ENCODE measurements at places on chromosomes 2 and 18.

- DNase-seq = no peak
Observed at GRCh38 chr2:118121986-118122524, 33.8 kb downstream of the INSIG2 start.

GRCh38 chr2:11056614-11057013, 98.7 kb upstream of the SLC66A3 start:
- DNase-seq = no peak

DNA sequence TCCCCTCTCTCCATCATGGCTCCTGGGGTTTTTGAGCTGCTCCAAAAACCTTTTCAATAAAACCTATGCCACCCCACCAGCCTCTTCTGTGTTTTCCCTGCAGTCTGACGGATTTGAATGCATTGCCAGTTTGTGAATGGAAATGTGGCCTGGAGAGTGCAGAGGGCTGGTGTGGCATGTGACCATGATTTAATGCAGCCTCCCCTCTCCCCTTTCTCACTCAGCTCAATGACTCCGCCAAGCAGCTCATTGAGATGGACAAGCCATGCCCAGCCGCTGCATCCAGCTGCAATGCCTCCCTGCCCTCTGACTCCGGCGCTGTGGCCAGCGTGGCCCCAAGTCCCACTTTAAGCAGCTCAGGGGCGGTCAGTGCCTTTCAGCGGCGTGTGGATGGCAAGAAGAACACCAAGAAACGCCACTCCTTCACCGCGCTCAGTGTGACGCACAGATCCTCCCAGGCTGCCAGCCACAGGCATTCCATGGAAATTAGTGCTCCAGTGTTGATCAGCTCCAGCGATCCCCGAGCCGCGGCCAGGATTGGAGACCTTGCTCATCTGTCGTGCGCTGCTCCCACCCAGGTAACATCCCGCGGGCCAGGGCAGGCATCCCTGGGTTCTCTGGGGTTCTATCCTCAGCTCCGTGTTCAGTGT, 215.3 kb downstream of the SEPTIN10 start:
- DNase-seq = no peak

- DNase-seq = no peak
Observed at GRCh38 chr2:220528180-220528675, 900.8 kb downstream of the SLC4A3 start.

DNA sequence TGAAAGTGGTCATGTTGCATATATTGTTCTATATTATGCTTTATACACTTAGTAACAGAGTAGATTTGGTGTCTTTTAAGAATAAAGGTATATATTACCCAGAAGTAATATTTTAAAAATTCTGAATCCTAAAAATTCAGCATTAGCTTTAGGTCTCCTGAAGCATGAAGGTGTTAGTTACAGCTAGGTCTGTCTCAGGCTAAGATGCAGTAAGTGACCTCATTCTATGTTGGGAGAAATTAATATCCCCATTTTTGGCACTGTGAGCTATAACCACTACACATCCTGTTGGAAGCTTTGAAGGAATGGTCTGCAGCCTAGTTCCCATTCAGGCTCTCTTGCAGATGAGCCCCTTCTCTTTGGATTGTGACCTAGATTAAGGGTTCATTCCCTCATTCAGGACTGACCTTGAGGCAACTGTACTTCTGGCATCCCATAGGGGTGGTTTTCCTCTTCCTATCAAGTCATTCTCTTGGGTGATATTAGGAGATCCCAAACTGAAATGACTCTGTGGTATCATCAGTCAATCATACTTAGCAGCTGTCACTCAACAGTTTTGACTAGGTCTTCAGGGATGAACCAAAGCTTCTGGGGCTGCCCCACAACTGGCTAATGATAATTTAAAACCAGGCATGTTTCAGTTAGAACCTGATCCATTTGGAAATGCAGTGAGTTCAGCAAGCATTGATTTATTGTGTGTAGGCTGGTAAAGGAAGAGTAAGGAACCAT, 117.7 kb downstream of the GPD2 start:
- no peak for DNase-seq

DNA sequence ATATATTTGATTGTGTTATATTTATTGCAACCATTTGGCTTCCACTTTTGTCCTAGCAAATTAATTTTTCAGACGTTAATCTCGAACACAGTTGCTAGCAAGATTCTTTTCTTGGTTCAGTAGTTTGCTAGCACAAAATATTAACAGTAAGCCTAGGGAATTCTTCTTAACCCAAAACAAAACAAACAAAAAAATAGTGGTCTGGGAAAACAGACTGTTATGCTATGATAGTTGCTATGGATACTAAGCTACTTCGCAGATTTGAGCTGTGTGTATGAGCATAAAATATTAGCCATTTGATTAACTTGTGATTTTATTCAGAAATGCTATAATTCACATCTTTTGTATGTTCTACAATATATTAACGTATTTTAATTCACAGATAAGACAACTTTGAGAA, 541.5 kb upstream of the NETO1 start:
- no peak for DNase-seq

- no peak for DNase-seq
Observed at GRCh38 chr2:1925516-1925915, 181.2 kb upstream of the PXDN start.

DNA sequence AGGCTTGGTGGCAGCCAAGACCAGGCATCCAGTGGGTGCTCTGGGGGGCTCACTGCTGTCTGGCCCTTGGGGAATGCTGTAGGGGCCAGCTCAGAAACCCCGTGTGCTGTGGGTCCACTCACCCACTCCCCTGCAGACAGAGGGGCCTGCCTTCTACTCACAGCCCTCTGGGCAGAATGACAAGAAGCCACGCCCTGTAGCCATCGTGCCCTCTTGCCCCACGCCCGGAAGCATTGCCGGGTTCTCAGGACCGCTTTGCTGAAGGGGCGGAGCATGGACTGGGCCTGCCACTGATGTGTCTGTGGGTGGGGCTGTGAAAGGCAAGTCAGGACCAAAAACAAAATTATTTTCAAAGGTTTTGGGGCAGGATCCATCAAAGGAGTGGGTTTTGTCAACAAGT, 27.8 kb downstream of the GLI2 start:
- DNase-seq = no peak

DNA sequence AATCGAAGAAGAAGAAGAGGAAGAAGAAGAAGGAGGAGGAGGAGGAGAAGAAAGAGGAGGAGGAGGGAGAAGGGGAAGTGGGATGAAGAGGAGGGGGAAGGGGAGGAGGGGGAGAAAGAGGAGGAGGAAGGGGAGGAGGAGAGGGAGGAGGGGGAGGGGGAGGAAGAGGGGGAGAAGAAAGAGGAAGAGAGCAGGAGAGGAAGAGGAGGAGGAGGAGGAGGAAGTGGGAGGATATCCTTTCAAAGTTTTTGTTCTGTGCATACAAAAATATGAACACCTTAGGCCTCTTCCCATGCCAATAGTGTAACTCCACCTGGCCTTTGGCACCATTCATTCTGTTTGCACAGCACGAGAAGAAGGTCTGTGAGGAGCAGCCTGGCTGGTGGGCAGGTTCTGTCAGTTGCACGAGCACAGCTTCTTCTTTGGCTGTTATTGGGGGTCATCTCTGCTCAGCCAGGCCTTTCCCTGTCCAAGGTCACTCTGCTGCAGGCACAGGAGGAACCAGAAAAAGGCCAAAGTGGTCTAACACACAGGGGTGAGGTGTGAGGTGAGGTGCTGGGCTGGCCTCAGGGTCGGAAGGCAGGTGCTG, 25.8 kb upstream of the PLB1 start:
- no peak for DNase-seq

DNA sequence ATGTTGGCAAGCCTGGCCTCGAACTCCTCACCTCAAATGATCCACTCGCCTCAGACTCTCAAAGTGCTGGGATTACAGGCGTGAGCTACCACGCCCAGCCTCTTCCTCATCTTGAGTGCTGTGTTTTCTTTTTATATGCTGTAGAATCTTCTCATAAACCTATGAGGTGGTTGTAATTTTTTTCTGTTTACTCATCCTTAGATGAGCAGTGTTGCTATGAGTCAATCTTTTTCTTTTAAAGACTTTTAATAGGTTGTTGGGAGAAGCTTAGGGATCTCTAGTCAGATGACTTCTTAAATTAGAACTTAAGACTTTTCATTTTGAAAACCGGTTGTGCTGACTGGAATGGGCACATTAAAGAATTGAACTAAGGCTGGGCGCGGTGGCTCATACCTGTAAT, 8.7 kb upstream of the AAK1 start:
- DNase-seq = peak; percentile 51

Data from kidney capillary endothelial cell (primary cell).